Mesothelial cell of epicardium (in vitro differentiated cells): ENCODE measurements at places on chromosomes 5 and 9.

- DNase-seq = no peak
Measured at GRCh38 chr9:109307380-109308240, 13.2 kb downstream of the EPB41L4B start.

DNA sequence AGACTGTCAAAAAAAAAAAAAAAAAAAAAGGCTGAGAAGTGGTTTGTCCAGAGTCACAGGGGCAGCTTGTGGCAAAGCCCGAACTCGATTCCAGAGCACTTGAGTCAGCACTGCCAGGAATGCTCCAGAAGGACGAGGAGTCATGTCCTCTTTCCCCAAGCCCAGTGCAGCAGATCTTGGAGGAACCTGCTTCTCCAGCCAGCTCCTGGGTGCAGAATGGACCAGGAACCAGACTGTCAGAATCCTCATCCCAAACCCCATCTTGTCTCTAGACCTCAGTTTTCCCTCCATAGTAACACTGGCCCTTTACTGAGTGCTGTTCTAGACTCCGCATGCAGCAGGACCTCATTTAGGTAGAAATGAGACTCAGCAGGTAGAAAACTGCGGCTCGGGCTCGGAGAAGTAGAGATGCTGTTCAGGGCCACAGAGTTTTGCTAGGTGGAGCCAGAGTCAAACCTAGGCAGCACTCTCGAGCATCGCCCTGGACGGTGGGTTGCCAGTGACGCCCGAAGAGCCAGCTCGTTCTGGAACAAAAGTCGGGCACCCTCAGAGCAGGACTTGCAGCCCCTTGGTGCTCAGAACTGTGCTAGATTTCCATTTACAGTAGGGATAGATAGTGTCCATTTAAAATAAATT, 15.4 kb downstream of the CD74 start:
- no peak for DNase-seq

DNA sequence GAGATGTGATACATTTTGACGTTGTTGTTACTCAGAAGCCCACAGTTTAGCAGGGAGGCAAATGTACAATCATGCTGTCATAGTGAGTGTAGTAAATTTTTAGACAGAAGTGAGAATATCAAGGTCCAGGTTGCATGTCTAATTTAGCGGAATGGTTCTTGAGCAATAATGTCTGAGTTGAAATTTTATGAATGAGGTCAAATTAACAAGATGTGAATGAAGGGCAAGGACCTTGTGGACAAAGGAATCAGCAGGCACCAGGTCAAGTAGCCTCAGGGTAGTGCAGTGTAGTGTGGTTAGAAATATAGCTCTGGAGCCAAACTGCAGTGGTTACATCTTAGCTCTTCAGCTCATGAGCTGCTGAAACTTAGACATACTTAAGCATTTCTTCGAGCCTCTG, 36.2 kb downstream of the TNFSF8 start:
- no peak for DNase-seq

- DNase-seq = no peak
Measured at GRCh38 chr9:21096172-21096900, 18.6 kb upstream of the IFNB1 start.

- DNase-seq = no peak
Measured at GRCh38 chr9:135229701-135230385, 142.4 kb downstream of the OLFM1 start.

DNA sequence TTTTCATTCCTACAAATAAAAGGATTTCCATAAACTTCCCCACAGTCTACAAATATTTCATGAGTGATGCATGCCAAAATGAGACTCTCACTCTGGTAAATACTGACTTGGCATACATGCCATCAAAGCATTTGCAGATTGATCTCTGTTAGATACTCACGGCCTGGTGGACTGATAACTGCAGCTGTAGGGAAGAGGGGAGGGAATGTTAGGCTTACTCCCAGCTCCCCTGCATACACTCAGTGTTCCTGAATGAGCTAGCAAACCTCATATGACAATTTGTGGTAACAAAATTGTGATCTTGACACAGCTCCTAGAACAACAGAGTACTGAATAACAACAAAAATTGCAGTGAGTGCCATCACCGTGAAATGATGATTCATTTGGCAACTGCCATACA, 435.3 kb downstream of the NR2F1-AS1 start:
- DNase-seq = no peak

DNA sequence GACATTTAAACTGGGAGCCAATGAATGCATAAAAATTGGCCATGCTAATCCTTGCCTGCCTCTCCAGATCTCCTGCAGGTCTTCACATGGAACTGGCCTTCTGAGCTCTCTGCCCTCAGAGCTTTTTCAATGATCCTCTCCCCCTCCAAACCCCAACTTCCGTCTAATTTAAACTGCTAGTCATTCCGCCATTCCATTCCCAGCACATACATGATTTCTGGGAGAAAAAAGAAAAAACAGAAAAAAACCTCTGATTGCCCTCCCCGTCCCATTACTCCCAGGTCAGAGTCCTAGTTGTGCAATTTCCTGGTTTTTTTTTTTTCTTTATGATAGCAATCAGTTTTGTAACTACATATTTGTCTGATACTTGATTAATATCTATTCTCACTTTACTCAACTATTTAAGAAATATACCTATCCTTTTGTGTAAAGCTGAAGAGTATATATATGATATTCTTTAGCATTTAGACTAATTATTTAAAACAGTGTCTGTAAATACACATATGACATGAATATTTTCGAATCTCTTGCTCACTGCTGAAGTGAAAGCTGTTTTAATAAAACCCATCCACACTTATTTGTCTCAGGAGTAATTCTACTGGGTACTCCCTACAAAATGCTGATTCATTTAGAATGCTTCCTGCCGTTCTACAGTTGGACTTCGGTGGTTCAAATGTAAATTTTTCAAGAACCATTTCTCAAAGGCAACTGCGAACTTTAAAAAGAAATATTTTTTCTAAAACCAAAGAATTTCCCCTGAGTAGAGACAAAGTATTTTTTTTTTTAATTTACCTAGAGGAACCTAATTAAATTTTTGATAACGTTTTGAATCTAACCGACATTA, 1.6 kb downstream of the HINT1 start:
- DNase-seq = no peak
